ENCODE measurements at places on chromosomes 5 and 9.

DNA sequence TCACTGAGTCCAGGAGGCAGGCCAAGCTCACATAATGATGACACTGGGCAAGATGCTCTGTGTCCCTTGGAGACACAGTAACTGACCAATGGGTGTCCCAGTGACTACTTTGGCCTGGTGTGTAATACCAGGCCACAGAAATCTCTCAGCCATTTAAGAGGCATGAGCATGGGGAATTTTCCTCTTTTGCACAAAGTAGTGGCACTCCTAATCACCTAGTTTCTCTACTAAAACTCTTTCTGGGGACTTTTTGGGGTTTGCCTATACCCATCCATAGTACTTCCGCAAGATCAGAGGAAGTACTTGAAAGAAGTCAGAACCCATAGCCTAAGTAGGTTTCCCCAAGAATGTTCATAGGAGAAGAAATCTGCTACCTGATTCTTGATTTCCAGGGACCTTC is 161.9 kb downstream of the ARSB start:
- no peak for DNase-seq

GRCh38 chr5:132764051-132764450 is 13.0 kb downstream of the SEPTIN8 start:
- DNase-seq, result no peak

DNA sequence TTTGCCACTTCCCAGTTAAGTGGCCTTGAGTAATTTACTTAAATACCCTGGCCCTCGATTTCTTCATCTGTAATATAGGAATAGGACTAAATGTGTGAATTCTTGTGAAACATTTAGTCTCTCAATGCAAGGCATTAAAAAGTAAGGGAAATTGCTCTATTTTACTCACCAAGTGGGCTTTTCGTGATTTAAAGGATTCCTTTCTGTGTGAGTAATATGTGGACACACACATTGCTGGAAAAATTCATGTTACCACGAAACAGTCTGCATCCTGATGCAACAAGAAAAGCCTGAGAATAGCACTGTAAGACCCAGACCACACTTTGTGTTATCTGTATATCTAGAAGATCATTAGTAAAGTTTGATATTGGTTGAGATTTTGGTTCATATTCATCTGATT is 1243.0 kb upstream of the CDH9 start:
- no peak for DNase-seq

GRCh38 chr9:133758228-133758627 is 20.1 kb upstream of the SARDH start:
- no peak for DNase-seq

- DNase-seq, result no peak
These were observed 166.1 kb downstream of the CACNA1B start for GRCh38 chr9:138043411-138044345.

DNA sequence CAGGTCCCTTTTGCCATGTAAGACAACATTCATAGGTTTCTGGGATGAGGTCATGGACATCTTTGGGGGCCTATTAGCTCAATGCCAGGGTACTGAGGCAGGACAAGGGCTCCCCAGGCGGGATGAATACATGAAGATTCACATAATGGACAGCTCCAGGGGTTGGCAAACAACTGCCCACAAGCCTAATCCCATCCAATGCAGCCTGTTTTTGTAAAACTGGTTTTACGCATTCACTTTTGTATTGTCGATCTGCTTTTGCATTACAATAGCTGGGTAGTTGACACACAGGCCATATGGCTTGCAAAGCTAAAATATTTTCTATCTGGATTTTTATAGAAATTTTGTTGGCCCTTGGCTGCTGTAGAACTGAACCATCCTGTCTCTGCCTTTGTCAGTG is 248.5 kb upstream of the PANK3 start:
- DNase-seq, result no peak

- DNase-seq, result no peak
These were observed 89.4 kb downstream of the CDKN2A start for GRCh38 chr9:21904776-21905175.

- no peak for DNase-seq
These were observed 18.6 kb upstream of the SLC25A51 start for GRCh38 chr9:37922363-37923117.

- DNase-seq, result no peak
These were observed 154.2 kb downstream of the GAPVD1 start for GRCh38 chr9:125415583-125416460.

- no peak for DNase-seq
These were observed 22.8 kb upstream of the RNU6ATAC start for GRCh38 chr9:134187110-134187531.

DNA sequence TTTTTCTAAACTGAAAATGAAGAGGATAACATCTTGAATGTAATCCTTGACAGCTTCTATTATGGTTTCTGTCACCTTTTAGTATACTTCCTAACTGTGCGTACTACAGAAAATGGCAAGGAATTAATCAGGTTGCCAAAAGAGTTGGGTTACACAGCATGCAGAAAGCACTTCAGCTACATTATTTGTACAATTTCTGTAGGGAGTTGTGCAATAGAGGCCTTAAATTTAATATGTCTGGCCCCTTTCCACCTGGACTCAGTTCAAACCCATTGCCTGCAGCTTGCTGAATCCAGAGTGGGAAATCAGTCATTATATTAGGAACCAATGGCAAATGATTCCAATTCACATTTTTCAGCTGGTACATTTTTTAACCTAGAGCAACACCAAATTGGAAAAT is 549.7 kb downstream of the CSNK1G3 start:
- no peak for DNase-seq

DNA sequence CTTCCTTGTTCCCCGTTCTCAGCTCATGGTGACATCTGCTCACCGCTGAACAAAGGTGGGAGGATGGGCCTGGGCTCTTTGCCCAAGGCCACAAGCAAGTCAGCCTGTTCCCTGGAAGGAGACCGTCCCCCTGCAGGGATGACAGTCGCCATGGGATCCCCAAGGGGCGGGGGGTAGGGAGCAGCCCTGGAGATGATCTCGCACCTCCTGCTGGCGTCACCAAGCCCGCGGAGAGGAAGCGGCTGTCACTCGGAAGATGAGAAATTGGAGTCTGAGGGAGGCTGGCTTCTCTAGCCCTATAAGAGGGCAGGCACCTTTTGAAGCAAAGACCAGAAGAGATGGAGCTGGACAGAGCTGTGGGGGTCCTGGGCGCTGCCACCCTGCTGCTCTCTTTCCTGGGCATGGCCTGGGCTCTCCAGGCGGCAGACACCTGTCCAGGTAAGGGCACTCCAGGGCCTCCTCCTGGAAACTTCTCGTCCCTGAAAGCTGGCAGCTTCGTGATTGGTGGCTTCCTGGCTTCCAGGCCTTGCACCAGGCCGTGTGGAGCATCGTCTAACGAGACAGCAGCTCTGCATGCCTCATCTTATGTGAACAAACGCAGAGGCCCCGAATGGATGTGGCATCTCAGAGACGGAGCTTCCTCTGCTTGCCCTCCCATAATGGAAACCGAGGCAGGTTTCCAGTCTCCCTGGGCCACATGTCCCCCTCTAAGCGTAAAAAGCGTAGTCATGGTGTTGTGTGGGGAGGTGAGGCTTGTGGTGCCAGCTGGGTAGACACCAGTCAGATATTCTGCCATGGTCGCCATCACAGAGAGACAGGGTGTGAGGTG is at the start of gene FCN2:
FCN2 (plus strand) TSS at position 327 of the 829 bp plus-strand sequence; CDS start at position 339, 12 bp downstream.
- no peak for DNase-seq

DNA sequence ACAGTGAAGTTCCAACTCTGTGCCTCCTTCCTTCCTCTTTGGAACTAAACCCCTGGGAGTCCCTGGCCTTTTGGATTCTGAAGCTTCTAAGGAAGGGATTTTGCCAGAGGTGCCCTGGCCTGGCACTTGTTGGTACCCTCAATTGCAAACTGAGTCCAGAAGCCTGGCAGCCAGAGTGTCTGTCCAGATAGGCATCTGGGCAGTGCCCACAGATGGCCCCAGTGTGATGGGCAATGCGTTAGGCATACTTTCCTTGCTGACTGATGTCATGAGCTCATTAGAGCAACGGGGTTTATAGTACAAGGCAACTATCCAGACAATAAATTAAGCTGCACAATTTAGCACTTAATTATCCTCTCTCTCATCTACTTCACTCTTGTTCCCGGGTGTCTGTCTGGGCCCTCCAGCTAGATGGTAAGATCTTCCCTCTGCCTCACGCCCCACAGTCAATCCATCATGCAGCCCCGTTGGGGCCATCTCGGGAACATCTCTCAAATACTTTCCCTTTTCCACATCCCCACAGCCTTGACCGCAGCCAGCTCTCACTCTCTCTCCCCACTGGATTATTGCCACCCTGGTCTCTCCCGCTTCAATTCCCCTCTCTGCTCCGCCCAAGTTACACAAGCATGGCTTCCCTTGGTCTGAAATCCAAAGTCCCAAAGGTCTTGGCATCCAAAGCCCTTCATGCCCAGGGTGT is 157.5 kb upstream of the SMIM23 start:
- DNase-seq, result no peak

DNA sequence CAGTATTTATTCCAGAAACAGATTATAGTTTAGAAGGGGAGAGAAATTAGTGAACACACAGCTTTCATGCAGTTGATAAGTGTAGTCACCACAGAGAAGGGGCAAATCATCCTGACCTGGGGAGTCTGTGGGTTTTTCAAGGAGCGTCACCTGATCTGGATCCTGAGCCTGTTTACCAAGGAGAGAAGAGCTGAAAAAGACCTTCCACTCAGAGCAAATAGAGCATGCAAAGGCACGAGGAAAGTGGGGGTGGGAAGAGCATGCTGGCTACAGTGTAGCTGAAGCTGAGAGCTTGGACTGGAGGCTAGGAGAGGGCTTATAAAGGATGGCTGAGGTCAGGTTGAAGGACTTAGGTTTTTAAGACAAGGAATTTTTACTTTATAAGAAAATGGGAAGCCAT is 30.4 kb downstream of the ACO1 start:
- DNase-seq, result no peak

GRCh38 chr5:83844449-83845068 is 123.9 kb upstream of the HAPLN1 start:
- DNase-seq, result no peak

GRCh38 chr5:92435781-92436180 is 1052.7 kb upstream of the ARRDC3 start:
- no peak for DNase-seq

GRCh38 chr5:149268928-149269557 is 2.6 kb upstream of the AFAP1L1 start:
- DNase-seq, result no peak

DNA sequence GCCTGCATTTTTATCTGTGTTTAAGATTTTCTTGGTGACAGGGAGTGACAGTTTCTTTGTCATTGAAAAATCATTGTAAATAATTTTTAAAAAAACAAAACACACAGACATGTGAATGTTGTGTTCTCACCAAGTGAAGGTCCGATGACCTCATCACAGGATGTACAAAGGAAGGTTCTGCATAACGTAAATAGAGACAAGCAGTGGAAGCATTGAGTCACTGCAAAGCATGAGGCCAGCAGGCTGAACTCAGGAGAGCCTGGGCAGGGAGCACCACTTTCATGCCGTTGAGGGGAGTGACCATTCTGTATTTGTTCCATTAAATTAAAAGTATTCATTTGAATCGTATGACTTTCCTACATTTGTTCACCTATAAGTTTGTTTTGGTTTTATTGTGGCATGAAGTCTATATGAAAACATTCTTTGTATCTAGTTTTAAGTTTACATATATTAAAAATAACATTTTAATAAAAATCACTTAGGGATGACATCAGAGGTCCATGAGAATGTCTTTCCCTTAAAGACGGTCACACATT is 70.4 kb upstream of the TLE1 start:
- DNase-seq, result no peak

DNA sequence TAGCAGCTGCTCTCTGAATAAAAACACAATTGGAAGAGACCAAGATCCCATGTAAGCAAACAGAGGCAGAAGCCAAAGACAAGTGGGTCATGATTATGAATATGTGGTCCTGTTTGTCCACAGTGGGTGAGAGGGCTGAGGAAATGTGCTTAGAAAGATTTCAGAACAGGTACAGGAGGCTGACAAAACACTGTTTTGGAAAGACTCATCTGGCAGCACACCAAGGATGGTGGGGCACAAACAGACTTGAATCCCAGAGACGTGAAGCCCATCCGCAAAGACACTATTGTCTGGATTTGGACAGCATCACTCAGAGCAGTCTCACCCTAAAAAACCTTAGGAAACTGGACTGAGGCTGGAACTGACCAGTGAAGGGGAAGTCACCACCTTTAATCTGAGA is 85.0 kb downstream of the ADRB2 start:
- DNase-seq, result no peak

DNA sequence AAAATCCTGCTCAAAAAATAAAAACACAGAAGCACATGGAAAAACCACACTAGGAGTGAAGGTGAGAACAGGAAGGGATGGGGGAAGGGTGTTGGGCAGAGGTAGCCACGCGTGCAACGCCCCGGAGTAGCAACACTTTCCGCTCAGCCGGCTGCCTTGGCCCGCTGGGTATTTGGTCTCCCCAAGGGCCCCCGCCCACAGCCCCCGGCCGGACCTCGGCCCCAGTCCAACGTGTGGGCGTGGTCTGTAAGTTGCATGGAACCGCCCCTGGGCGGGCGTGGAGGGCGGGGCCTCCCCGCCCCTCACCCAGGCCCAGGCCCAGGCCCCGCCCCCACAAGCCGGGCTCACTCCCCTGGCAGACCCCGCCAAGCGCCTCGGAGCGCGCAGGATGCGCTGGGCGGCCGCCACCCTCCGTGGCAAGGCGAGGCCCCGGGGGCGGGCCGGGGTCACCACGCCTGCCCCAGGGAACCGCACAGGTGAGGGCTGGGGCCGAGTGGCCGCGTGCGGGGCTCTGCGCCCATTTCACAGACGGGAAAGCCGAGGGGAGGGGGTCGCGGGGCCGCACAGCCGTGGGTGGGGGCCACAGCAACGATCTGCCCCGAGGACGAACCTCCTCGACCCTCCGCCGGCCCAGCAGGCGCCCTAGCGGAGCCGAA is at the start of gene SUSD3:
SUSD3 (plus strand) TSS at position 347 of the 656 bp plus-strand sequence; CDS start at position 389, 42 bp downstream.
- DNase-seq, result peak; percentile 69

- DNase-seq, result no peak
These were observed 298.5 kb downstream of the MAST4 start for GRCh38 chr5:66894480-66895240.

GRCh38 chr9:8838136-8838535 is 1038.6 kb upstream of the DMAC1 start:
- DNase-seq, result no peak

- no peak for DNase-seq
These were observed 91.7 kb upstream of the ADAMTSL1 start for GRCh38 chr9:18382243-18382642.

- DNase-seq, result no peak
These were observed 15.8 kb downstream of the SLC25A48 start for GRCh38 chr5:135850231-135850630.

DNA sequence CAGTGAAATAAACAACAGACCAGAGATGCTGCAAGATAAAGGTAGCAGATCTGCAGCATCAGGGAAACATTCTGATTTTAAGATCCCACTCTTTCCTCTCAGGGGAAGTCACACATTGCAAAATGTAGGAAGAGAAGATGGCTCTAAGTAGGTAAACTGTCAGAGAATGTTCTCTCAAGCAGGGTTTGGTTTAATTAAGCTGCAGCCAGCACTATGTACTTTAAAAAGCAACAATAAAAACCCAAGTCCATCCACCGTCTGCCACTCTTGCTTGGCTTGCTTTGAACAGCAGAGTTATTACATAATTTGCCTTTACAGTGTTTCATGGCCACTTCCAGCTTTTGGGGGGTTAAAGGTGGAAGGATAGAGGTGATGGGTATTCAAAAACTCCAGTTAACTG is 343.2 kb upstream of the DAP start:
- DNase-seq, result no peak
